Activated CD4-positive, alpha-beta T cell treated with anti-CD3 and anti-CD28 coated beads, Interleukin-2, amount 10 ng/mL, durations not matched to agents 24 days and 14 days (primary cell): ENCODE measurements at places on chromosomes 6 and 20. TPM values are rescaled to one million over a fixed set of nuclear protein-coding genes. Genes with fewer than 3 reads are reported as not detected.

The GNRH2 gene
- 1.7 and 2.7 TPM in 2 replicates for total RNA-seq

The STMND1 gene
- not detected in 2 replicates for total RNA-seq

DNA sequence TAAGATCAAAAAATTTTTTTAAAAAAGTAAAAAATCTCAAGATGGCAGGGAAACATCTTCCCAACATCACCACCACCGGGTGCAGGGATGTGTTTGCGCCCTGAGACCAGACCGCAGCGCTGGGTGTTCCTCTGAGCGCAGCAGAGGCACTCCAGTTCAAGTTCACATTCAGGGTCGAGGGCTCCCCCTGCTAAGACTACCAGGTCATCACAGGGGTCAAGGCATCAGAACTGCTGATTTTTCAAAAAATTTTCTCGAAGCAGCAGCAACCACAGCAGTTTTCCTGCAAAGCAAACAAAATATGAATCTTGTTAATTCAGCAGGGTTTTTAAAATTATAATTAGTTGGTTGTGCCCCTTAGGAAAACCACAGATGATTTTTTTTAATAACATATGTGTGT is 83.1 kb downstream of the MYLK4 start:
- H3K4me3 ChIP-seq: no peak overlapping the region
- no peaks in the 10 kb centered on the region for H3K36me3 ChIP-seq
- no peak overlapping the region for H3K27ac ChIP-seq
- DNase-seq: no peak
- no peaks in the 10 kb centered on the region for H3K4me1 ChIP-seq
- peaks cover 3% of the 10 kb centered on the region for H3K27me3 ChIP-seq

The FRK gene
- not detected in 2 replicates for total RNA-seq

The ARMC12 gene
- 0.58 and 0.64 TPM in 2 replicates for total RNA-seq

The FRMD1 gene
- total RNA-seq: not detected in 2 replicates

GRCh38 chr20:50722424-50723155 is 8.8 kb upstream of the PARD6B start:
- H3K4me1 ChIP-seq: peaks cover 8% of the 10 kb centered on the region
- no peak overlapping the region for H3K4me3 ChIP-seq
- H3K36me3 ChIP-seq: no peaks in the 10 kb centered on the region
- peaks cover 8% of the 10 kb centered on the region for H3K27me3 ChIP-seq
- DNase-seq: no peak
- H3K27ac ChIP-seq: no peak overlapping the region

GRCh38 chr20:35988910-35989463 is 20.6 kb downstream of the CNBD2 start:
- H3K4me1 ChIP-seq: peaks cover 2% of the 10 kb centered on the region
- H3K36me3 ChIP-seq: no peaks in the 10 kb centered on the region
- no peak for DNase-seq
- no peak overlapping the region for H3K27ac ChIP-seq
- peaks cover 23% of the 10 kb centered on the region for H3K27me3 ChIP-seq

GRCh38 chr20:1199964-1200363 is 3.3 kb upstream of the C20orf202 start:
- peaks cover 6% of the 10 kb centered on the region for H3K27me3 ChIP-seq
- peaks cover 6% of the 10 kb centered on the region for H3K4me1 ChIP-seq
- DNase-seq: no peak
- no peaks in the 10 kb centered on the region for H3K36me3 ChIP-seq

The LY6G6D gene
- total RNA-seq: not detected in 2 replicates

- no peaks in the 10 kb centered on the region for H3K36me3 ChIP-seq
- no peak overlapping the region for H3K27ac ChIP-seq
- H3K27me3 ChIP-seq: no peaks in the 10 kb centered on the region
- DNase-seq: no peak
Measured at GRCh38 chr6:130671577-130671976, 155.6 kb upstream of the SMLR1 start.

The SAMD10 gene
- total RNA-seq: 34.4 and 37.5 TPM in 2 replicates

DNA sequence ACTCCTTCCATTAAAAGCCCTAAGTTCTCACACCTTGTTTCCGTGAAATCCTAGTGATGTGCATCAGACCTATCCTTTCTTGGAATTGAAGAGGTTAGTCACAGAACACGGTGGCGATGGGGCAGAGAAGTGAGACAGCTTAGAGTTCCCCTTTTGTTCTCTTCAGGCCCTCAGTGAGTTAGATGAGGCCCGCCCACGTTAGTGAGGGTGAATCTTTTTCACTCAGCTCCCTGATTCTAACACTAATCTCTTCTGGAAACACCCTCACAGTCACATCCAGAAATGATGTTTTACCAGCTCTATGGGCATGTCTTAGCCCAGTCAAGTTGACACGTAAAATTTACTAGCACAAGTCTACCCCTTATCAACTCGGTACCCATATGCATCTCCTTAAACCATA is 172.7 kb upstream of the NOX3 start:
- peak; percentile 60 for DNase-seq
- peak overlapping the region; percentile 2 for H3K4me3 ChIP-seq
- H3K4me1 ChIP-seq: peaks cover 2% of the 10 kb centered on the region

The FOXA2 gene
- total RNA-seq: not detected in 2 replicates

DNA sequence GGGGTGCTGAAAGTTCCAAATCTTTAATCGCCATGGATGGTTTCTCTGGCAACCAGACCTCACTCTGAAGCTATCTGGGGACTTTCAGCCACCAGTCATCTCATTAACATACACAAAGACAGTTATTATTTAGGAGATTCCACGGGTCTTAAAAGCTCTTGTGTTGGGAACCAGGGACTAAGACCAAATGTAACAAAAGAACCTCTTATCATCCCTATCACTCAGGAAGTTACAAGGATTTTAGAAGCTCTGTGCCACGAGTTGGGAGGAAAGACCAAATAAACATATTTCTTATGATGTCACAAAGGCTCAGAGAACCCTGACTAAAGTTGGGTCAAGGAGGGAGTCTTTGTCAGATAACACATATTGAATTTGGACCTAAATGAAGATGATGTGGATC is 17.7 kb downstream of the GPX6 start:
- no peaks in the 10 kb centered on the region for H3K36me3 ChIP-seq
- H3K27ac ChIP-seq: no peak overlapping the region

- H3K4me1 ChIP-seq: peaks cover 29% of the 10 kb centered on the region
- H3K27ac ChIP-seq: no peak overlapping the region
- peaks cover 16% of the 10 kb centered on the region for H3K36me3 ChIP-seq
- H3K27me3 ChIP-seq: no peaks in the 10 kb centered on the region
- H3K4me3 ChIP-seq: no peak overlapping the region
Measured at GRCh38 chr6:4903751-4904370, 100.0 kb downstream of the RPP40 start.

DNA sequence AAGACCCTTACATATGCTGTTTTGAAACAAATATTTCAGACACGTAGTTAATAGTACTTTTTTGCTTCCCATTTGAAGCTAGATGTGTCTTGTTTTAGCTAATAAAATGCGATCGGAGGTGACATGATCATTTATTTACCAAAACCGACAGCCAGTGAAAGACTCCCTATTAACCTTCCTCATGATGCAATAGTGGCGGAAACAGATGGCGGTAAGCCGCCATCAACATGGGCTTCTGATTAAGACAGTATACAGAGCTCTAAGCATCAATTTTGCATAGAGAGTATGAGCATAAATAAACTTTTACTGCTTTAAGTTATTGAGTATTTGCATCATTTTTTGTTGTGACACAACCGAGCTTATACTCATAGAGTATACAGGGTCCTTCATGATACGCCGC is 1282.4 kb upstream of the ADGRB3 start:
- no peaks in the 10 kb centered on the region for H3K4me1 ChIP-seq
- H3K27ac ChIP-seq: no peak overlapping the region
- DNase-seq: no peak
- H3K27me3 ChIP-seq: no peaks in the 10 kb centered on the region
- H3K4me3 ChIP-seq: no peak overlapping the region

- H3K27me3 ChIP-seq: no peaks in the 10 kb centered on the region
- no peaks in the 10 kb centered on the region for H3K4me1 ChIP-seq
- no peaks in the 10 kb centered on the region for H3K36me3 ChIP-seq
- no peak for DNase-seq
Measured at GRCh38 chr6:124200661-124201060, 397.0 kb downstream of the NKAIN2 start.

The CAP2 gene
- not detected in 2 replicates for total RNA-seq

DNA sequence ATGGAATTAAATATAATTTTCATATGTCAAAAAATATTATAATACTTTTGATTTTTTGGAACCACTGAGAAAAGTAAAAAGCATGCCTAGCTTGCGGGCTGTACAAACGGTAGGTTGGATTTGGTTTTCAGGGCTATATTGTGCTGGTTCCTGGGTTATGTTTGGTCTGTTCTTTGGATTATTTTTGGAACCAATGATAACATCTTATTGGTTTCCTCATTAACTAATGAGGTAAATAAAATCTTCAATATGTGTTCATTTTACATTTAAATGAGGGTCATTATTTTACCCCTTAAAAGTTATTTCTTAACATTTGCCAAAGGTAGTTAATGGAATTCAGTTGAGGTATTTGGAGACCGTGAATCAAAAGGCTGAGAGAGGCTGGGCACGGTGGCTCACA is 96.6 kb downstream of the IMPG1 start:
- DNase-seq: no peak
- H3K27me3 ChIP-seq: no peaks in the 10 kb centered on the region
- H3K4me1 ChIP-seq: no peaks in the 10 kb centered on the region
- H3K4me3 ChIP-seq: no peak overlapping the region
- H3K36me3 ChIP-seq: no peaks in the 10 kb centered on the region
- no peak overlapping the region for H3K27ac ChIP-seq

The EFCAB8 gene
- total RNA-seq: 0.33 and 0.54 TPM in 2 replicates

- H3K27ac ChIP-seq: peak overlapping the region; percentile 91
- H3K36me3 ChIP-seq: peaks cover 76% of the 10 kb centered on the region
- peaks cover 52% of the 10 kb centered on the region for H3K4me1 ChIP-seq
- H3K4me3 ChIP-seq: peak overlapping the region; percentile 83
- DNase-seq: peak; percentile 76
- no peaks in the 10 kb centered on the region for H3K27me3 ChIP-seq
Measured at GRCh38 chr6:33277663-33278391, 904 bp downstream of the B3GALT4 start.

- peaks cover 9% of the 10 kb centered on the region for H3K27me3 ChIP-seq
- H3K36me3 ChIP-seq: no peaks in the 10 kb centered on the region
- no peaks in the 10 kb centered on the region for H3K4me1 ChIP-seq
- no peak for DNase-seq
- H3K4me3 ChIP-seq: no peak overlapping the region
- H3K27ac ChIP-seq: no peak overlapping the region
Measured at GRCh38 chr6:43849844-43850243, 79.8 kb downstream of the VEGFA start.

DNA sequence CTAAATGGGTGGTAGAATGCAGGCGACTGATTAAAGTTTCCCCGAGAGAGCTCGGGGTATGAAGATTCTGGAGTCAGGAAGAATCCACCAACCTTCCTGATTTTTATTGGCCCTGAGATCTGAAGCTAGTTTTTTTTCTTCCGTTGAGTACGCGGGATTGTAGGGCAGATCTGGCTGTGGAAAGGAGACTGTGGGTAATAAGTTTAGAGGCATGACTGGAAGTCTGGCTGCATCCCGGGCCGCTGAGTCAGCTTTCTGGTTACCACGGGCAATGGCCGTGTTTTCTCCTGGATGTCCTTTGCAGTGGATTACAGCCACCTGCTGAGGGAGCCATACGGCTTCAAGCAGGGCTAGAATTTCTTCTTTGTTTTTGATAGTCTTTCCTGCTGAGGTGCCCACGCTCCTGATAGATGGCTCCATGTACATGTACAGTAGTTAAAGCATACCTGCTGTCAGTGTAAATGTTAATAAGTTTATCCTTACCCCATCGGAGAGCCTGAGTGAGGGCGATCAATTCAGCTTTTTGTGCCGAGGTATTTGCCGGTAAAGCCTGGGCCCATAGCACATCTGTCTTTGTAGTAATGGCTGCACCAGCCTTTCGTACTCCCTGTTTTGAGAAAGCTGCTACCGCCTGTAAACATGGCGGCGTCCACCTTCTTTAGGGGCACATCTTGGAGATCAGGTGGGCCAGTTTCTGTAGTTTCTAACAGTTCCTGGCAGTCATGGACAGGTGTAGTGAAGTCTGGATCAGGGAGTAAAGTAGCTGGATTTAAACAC is 154.0 kb downstream of the TRIM27 start:
- no peak overlapping the region for H3K4me3 ChIP-seq
- H3K27ac ChIP-seq: no peak overlapping the region
- no peak for DNase-seq
- peaks cover 5% of the 10 kb centered on the region for H3K4me1 ChIP-seq

The HLA-DPA1 gene
- 38.5 and 42.6 TPM in 2 replicates for total RNA-seq

The LGSN gene
- not detected in 2 replicates for total RNA-seq

DNA sequence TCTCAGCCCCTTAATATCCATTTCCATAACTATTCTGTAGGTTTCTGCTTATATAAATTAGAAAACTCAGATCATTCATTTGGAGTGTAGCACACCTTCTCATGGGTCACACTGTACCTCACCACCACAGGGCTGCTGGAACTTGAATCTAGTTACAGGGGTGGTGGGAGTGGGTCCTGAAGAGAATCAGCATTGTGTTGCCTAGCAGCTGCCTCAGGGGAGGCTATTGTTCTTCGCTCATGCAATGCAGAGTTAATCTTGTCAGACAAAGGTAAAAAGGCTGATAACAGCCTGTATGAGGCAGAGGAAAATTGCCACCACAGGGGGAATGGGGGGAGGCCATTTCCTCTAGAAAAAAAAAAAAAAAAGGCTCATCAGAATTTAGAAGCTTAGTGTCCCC is 496.0 kb upstream of the ADGRB3 start:
- no peak overlapping the region for H3K27ac ChIP-seq
- no peaks in the 10 kb centered on the region for H3K27me3 ChIP-seq
- no peaks in the 10 kb centered on the region for H3K36me3 ChIP-seq
- H3K4me3 ChIP-seq: no peak overlapping the region
- H3K4me1 ChIP-seq: no peaks in the 10 kb centered on the region

DNA sequence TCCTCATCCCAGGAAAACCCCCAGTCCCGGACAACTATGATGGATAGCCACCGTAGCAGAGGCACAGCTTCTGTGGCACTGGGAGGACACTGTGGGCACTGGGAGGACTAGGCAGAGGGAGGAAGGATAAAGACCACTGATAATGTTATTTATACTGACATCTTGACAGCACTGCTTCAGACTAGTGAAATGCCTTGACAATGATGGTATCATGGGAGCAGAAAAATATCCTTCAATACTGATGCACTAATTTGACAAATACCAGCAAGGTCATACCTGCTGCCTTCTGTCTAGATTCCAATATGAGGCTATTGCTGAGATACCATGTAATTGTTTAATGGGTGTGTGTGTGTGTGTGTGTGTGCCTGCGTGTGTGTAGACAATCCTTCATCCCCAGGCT is 148.6 kb downstream of the PHACTR1 start:
- DNase-seq: no peak
- no peak overlapping the region for H3K4me3 ChIP-seq
- no peak overlapping the region for H3K27ac ChIP-seq
- no peaks in the 10 kb centered on the region for H3K36me3 ChIP-seq
- no peaks in the 10 kb centered on the region for H3K27me3 ChIP-seq
